ENCODE measurements at places on chromosomes 16 and 17.
A peak's percentile ranks its signal among the peaks of the same experiment; 100 is the strongest.

DNA sequence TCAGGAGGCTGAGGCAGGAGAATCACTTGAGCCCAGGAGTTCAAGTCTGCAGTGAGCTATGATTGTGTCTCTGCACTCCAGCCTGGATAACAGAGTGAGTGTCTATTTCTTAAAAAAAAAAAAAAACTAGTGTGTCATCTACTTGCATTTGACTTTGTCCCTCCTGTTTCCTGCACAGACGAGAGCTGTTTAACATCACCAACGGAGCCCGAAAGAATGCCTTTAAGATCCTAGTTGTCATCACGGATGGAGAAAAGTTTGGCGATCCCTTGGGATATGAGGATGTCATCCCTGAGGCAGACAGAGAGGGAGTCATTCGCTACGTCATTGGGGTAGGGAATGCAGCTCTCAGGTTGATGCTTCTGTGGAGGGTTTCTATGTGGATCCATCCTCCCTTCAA, 13.4 kb downstream of the ITGAM start:
- no peak for DNase-seq

DNA sequence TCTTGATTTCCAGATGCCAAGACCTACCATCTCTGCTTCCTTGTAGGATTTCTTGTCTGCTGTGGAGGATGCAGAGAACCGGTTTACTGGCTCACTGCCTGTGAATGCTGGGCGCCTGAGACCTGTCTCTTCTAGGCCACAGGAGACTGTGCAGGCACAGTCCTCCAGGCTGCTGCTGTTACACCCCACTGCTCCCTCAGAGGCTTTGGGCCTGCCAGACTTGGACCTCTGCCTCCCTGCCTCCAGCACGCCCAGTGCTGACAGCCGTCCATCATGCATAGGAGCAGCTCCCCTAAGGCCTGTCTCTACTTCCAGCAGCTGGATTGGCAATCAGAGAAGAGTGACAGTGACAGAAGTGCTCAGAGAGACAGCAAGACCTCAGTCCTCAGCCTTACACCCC, 6.1 kb downstream of the HROB start:
- DNase-seq = no peak

DNA sequence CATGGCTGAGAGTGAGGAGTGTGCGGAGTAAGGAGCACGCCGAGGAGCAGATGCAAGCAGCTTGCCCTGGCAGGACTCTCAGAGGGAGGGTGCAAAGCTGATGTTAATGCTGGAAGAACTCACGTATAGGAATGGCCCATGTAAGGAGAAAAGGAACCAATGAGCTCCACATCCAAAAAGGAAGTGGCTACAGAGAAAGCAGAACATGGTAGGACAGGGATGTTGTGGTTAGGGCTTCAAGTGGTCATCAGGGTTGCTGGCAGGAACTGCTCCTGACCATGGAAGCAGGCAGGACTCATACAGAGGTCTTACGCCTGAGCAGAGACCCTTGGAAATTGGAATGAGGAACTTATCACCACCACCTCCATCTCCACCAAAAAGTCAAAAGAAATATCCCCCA, 5.2 kb downstream of the MYO1D start:
- DNase-seq = no peak

- DNase-seq = no peak
Observed at GRCh38 chr16:17134586-17134985, 336.2 kb downstream of the XYLT1 start.

GRCh38 chr16:31876951-31877828, 3.6 kb downstream of the ZNF267 start:
- peak; percentile 80 for DNase-seq

- no peak for DNase-seq
Observed at GRCh38 chr17:2978991-2979390, 84.4 kb downstream of the OR1D5 start.

DNA sequence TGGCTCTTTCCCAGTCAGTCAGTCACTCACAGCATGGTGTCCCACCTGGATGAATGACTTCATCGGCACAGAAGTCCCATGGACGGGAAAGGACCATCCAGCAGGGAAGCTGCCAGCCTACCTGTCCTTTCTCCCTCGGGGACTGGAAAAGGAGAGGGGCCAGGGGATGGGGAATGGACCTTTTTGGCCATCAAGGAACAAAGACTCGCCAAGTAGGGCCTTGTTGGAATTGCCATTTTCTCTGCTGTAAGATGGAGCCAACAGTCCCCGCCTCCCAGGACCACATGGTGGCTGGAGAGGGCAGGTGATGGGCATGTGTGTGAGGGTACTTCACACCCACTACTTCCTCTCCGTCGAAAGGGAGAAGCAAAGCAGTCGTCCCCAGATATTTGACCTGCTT, 67.8 kb upstream of the LHX1 start:
- no peak for DNase-seq

DNA sequence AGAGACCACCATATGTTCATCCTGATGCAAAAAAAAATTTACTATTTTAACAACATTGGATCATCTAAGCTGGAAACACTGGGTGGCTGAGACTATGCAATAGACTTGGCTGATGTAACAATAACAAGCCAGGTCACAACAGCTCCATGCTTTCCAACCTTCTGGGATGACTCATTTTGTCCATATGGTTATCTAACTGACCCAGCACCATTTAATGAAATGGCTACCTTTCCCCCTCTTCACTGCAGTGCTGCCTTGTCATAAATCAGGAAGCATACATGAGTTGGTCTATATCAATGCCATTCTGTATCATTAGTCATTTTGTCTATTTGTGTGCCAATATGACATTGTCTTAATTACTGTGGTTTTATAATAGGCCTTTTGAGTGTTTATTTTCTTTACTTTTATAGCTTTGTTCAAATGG, 217.6 kb upstream of the KCNJ16 start:
- peak; percentile 88 for DNase-seq

- no peak for DNase-seq
Observed at GRCh38 chr17:49730785-49731434, 23.1 kb upstream of the SLC35B1 start.

GRCh38 chr17:38747463-38748148, 530 bp downstream of the PCGF2 start:
- DNase-seq = peak; percentile 33

Measured in fibroblast of upper back skin (primary cell).